ENCODE measurements at places on chromosomes 1 and 21.

DNA sequence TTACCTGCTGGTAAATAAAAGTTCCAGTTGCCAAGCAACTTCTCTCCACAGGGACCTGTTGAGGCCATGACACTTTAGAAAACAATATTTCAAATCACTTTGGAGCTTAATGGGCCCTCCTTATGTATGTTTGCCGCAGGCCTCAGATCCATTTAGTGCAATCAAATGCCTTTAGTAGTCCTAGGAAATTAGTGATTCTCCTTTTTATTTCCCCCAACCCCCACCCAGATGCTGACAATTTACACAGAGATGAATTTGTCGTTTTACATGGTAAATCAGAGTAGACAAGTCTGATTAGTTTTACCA, 83.6 kb downstream of the CLIC4 start:
- DNase-seq, result no peak

DNA sequence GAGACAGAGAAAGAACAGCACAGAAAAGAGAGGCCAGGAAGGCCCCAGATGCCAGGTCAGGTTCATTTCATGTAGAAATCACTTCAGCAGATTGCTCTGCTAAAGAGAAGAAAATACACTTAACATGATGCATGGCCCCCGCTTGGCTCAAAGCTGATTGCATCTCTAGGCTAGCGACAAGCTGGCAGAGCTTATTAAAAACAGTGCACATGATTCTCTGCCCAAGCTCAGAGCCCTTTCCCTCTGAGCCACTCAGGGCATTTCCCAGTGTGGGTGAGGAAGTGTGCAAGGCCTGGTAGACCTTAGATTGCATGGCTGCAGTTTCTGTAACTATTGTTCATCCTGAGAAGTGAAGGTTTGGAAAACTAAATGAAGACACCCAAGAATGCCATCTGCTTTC, 3.3 kb upstream of the CAPN9 start:
- DNase-seq, result no peak

GRCh38 chr1:157968946-157969345, 24.5 kb upstream of the KIRREL1 start:
- DNase-seq, result peak; percentile 33

DNA sequence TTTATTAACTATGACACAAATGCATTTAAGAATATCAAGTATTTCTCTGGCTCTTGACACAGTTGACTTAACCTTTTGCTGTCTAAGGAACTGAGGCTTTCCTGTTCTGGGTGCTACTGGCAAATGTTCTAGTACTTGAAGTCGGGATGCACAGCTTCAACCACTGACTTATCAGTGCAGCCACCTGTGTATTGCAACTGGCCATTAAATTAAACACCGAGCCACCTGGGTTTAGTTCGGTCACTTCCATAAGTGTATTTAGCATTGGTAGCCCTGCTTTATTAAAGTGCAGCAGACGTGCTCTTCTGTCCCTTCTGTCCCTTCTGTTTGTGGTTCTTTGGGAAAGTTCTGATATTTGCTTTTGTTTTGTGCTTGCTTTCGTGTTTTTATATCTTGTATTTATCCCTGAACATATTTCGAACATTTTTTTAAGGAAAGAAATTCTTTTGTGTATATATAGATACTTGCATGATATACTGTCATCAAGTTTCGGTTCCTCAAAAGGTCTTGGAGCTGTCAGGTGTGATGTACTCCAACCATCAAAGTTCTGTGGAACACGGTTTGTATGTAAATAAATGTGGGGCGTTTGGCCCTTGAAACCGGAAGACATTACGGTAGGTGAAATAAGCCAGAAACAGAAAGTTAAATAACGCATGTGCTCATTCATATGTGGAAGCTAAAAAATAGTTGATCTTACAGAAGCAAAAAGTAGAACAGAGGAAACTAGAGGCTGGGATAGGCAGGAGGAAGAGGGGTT, 297.9 kb upstream of the GREM2 start:
- DNase-seq, result no peak

- DNase-seq, result peak; percentile 95
Measured at GRCh38 chr1:154324669-154325582, at the start of gene ATP8B2. ATP8B2 (plus strand) TSS chr1:154325525; CDS start chr1:154328142, 2,617 bp downstream.

DNA sequence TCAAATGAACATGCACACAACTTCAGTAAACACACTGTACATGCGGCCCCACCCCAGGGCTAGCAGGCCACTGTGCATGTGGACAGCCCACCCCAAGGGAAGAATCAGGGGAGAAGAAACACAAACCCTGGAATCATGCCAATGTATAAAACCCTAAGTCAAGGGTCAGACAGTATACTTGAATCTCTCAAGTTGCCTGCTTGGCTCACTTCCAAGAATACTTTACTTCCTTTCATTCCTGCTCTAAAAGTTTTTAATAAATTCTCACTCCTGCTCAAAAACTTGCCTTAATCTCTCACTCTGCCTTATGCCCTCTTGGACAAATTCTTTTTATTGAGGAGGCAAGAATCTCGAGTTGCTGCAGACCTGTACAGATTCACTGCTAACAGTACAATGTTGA, 231.2 kb upstream of the CACYBP start:
- peak; percentile 19 for DNase-seq

- no peak for DNase-seq
Measured at GRCh38 chr1:236575523-236575922, 28.8 kb downstream of the HEATR1 start.

DNA sequence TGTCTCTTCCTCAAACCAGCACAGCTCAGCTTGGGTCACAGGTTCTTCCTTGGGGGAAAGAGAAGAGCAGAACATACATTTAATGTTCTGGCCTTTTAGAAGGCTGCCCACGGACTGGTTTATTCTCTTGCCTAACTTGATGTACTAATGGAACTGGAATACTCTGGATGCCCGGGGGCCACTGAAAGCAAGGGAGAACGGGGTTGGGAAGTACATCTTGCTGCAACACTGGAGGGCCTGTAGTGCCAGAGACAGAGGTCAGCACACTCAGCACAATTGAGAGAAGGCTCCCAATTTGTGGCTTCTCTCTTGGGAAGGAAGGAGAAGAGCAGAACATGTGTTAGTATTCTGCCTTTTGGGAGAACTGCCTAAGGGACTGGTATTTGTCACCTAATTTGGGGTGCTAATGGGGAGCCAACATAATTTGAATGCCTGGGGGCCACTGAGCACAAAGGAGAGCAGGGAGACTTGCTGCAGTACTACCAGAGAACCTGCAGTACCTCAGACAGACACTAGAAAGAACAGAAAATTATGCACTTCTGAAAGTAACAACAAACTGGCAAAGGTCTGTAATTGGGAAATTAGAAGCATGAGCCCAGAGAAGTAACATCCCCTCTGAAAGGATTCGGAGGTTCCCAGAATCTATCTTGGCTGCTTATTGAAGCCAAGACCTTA, 14.1 kb downstream of the ZNF691 start:
- DNase-seq, result no peak

DNA sequence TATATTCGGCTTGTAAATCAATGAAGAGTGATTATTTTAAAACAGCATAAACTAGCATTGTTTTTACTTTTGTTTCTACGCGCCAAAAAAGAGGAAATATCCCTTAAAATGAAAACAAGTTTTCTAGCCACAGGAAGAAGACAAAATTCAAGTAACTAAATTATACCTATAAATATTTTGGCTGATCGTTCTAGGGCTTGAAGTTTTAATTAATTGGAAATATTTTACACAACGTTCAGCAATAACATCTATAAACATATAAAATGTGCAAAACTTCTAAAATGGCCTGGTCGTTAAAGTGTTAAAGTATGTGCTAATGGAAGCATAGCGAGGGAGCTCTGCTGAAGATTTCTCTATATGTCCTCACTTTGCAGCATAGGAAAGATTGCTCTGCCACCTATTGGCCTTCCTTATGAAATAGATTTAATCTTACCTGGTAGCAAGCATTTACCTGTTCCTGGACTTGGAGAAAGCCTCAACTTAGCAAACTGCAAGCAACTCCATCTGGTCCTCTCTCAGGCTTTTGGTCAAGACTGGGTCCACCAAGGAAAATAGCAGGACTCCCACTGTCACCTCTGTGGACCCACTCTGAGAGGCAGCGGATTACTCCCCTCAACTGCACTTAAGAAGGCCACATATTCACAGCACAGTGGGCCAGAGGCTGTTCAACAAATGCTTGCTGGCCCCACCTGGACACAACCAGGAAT, 351.3 kb upstream of the RUNX1 start:
- peak; percentile 76 for DNase-seq

DNA sequence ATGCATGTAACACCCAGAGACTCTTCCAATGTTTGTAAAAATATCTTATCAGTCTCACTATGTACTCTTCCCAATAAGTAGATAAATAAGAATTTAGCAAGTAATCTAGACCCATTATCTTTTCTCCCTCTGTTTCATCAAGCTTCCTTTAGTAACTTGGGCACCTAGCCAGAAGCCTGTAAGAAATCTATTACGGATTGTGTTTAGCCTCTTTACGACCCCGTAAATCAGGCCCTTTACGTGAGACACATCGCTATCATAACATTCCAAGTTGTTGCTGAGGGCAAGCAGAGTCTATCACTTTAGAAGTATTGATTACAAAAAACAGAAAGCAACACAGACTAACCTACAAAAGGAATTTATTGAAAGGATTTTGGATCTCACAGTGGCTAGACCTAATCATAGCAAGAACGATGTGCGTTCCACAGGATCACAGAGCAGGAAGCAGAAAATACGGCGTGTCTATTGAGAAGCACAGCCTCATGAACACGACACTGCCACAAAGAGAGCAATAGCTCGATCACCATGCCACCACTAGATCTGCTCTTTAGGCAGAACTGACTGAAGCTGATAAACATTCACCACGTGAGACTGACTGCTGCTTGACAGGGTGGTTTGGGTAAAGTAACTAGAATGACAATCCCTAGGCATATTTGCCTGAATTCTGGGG, 922.1 kb downstream of the AMY1C start:
- DNase-seq, result peak; percentile 37

GRCh38 chr1:245179706-245180105, 24.9 kb downstream of the KIF26B start:
- DNase-seq, result no peak

- DNase-seq, result no peak
Measured at GRCh38 chr1:9901148-9902059, 8.7 kb downstream of the CTNNBIP1 start.

GRCh38 chr1:153465811-153466636, 5.6 kb upstream of the S100A7 start:
- peak; percentile 49 for DNase-seq

GRCh38 chr1:115867216-115867615, 26.3 kb upstream of the NHLH2 start:
- no peak for DNase-seq

DNA sequence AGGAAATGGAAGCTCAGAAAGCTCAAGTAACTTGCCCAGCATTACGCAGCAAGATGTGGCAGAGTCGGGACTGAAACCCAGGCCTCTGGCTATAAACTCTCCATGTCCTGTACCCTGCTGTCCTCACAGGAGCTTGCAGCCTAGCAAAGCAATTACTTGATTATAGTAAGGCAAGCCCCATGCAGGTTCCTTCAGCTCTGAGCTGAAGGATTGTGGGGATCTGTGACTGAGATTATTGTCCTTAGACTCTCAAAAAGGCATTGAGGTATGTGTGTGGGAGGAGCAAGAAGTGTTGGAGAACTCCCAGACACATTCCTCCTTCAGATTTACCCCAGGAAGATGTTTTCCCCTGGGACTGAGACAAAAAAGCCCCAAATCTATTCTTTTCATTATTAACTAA, 124.0 kb upstream of the SPATA6 start:
- no peak for DNase-seq

- peak; percentile 48 for DNase-seq
Measured at GRCh38 chr1:206725109-206725963, 40.6 kb downstream of the MAPKAPK2 start.

DNA sequence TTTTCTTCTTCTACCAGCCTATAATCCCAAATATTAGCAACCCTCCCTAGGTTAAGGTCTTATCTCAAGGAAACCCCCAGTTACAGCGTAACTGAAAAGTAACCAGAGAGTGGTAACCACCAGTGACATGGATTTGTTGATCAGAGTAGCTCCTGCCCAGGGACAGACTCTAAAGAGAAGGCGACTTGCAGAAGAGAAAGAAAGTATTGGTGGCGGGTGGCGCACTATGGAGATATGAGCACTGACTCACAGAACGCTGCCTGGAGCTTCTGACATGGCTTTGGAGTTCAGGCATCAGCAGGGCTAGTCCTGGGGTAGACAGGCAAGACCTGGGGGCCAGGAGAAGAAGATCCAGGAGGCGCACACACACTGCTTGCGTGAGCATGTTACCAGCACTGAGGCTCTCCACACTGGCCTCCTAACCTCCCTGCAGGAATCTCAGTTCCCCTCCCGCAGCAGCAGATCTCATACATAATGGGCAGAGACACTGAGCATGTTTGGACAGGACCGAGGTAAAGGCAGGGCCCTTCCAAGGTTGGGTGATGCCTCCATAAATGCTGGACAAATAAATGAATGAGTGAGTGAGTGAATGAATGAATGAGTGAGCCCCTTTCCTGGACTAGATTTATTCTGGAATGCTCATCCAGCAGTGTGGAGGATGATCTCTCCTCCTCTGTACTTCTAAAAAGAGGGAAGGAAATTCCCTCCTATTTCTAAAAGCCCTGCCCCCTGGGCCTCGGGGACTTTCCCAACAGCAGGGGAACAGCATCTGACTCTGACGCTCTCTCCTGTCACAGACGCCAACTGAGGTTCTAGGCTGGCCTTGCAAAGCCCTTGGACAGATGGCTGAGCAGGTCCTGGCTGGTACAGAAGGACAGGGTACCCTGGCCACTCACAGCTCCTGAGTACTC, 175.5 kb downstream of the CLIC6 start:
- peak; percentile 31 for DNase-seq

- DNase-seq, result no peak
Measured at GRCh38 chr1:24047110-24047477, 64.8 kb downstream of the MYOM3 start.

DNA sequence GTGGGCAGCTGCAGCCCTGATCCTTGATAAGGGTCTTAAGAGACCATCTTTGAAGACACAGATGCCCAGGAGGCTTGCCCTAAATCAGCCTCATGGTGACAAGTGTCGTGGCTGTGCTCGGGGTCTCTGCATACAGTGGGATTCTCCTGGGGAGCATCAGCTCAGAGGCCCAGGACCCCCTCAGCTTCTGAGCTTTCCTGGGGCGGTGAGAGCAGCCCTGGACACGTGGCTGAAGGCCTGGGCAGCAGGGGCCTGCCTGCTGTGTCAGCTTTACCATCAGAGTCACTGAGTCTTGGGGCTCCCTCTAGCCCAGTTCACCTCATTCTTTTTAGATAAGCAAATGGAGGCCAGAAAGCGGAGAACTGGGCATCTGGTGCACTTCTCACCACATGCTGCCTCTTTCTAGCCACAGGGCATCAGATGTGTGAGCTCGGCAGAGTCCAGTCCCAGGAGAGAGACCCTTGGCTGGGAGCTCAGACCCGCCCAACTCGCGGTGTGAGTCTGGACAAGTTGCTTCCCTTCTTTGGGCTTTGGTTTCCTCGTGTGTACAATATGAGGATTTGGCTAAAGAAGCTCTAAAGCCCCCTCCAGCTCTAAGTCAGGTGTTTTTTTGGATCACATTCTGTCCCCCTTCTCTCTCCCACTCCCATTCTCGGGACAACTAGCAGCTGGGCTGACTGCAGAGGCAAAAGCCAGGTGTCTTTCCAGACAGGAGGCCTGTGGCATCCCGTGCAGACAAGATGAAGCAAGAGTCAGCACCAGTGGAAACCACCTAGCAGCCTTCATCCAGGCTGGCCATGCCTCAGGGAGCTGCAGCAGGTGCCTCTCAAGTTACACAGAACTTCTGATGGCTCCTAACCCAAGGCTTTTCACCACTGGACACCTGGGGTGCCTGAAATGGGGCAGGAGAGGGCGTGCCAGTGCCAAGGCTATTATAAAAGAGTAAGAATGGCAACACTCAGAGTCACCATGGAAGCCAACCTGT, 119.1 kb downstream of the KCNN3 start:
- no peak for DNase-seq
